ENCODE measurements at places on chromosomes 7 and 10.
A peak's percentile ranks its signal among the peaks of the same experiment; 100 is the strongest.

DNA sequence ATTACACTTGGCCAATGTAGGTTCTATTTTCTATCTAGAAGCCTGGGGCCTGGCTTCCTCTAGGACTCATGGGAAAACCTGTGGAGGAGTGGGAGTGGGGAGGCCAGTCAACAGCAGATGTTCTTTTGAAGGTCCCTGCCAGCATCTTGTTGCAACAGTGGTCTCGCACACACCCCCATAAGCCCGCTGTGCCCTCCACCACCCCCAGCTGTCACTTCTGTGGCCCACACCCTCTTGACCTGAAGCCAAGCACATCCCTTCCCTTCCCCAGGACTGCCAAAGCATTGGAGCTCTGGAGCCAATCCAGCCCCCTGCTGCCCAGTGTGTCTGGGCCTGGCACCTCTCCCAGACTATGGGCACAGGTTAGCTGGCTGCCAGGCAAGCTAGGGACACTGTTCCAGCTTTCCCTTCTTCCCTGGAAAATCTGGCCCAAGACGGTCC is 1.9 kb upstream of the STX1A start:
- DNase-seq: peak; percentile 96

- DNase-seq: no peak
Observed at GRCh38 chr7:149621776-149622175, 124.2 kb upstream of the ZNF746 start.

DNA sequence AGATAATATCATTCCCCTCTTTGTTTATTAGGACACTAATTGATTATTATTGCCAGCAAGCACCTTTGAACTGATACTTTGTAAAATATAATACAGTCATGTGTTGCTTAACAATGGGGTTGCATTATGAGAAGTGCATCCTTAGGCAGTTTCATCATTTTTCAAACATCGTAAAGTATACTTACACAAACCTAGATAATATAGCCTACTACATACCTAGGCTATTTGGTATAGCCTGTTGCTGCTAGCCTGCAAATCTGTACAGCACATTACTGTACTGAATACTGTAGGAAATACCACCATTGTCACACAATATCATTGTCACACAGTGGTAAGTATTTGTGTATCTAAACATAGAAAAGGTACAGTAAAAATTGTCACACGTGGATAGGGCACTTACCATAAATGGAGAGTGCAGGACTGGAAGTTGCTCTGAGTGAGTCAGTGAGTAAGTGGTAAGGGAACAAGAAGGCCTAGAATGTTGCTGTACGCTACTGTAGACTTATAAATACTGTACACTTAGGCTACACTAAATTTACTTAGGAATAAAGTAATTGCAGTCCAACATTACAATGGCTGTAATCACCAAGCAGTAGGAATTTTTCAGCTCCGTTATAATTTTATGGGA is 70.7 kb downstream of the LCOR start:
- no peak for DNase-seq

DNA sequence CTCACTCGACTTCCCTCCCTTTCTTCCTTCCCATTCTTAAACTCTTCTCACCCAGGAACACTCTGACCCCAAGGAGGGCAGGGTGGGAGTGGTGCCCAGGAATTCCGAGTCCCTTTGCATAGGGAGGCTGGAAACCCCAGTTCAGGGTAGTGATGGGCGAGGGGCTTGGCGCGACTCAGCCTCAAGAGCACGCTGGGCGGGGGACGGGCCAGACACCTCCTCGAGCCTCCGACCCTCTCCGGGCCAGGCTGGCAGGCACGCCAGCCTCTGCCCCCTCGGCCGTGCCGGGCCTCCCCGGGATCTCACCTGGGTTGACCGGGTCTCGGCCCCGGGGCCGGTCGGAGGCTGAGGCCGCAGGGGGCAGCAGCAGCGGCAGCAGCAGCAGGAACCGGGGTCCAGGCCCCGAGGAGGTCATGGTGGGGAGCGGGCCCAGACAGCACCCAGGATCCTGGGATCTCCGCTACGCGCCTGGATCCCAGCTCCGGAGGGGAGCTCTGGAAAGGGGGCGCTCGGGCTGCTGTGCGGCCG is 457 bp downstream of the PLOD3 start:
- DNase-seq: no peak

DNA sequence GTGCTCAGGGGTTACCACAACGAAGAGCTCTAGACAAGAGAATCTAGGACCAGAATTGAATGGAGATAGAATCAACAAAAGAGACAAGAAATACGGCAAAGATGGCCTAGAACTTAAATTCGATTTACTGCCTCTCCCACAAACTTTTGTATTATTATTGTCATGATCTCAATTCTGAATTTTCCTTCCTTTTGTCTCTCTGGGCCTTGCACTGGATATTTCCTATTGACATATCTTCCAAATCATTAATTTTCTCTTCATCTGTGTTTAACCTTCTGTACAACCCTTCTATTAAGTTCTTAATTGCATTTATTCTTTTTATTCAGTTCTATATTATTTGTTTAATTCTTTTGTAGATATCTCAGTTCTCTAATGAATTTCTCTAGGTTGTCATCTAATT is 28.4 kb downstream of the VSTM4 start:
- DNase-seq: no peak

DNA sequence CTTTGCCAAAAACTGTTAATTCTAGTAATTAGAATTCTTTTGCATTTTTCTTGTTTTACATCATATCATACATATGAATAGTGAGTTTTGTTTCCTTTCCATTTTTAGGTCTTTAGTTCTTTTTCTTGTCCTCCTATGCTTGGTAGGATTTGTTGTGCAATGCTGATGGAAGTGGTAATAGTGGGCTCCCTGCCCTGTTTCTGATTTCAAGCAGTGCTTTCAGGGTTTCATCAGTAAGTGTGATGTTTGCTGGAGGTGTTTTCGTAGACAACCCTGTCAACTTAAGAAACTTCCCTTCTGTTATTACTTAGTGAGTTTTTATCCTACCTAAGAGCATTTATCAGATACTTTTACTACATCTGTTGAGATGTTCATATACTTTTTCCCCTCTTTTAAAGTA is 50.5 kb downstream of the CSGALNACT2 start:
- DNase-seq: no peak

DNA sequence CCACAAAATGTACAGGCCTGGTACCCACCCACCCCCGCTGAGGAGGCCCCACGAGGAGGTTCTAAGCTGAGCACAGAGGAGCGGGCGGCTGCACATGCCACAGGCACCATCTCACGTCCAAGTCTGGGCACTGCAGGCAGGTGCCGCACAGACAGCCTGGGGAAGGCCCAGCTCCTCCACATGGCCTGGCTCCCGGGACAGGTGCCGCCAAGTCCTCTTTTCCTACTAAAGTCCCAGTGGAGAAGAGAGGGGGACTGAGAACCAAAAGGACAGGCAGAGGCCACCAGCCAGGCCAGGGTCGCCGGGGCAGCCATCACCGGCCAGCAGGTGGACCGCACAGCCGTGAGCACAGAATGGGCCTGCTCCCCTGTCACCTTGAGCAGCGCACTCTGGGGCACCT is 91.1 kb downstream of the MAD1L1 start:
- no peak for DNase-seq

GRCh38 chr10:33709008-33709753 is 374.7 kb upstream of the NRP1 start:
- no peak for DNase-seq

- DNase-seq: no peak
Observed at GRCh38 chr10:92916433-92916832, 68.1 kb downstream of the EXOC6 start.

DNA sequence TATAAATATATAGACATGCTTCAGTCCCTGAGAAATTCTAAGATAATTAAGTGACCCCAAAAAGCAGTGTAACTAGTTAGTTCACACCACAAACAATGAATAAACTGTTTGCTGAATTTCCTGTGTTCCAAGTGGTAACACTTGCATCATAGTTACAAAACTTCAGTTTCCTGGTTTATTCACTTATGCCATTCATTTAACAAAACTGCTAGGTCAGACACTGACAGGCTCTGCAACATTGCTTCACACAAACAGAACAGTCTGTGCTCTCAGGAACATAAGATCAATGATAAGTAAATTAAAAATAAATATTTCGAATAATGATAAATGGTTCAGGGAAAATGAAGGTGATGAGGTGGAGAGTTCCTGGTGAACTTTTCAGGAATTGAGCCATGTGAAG is 133.3 kb upstream of the NAMPT start:
- DNase-seq: no peak

GRCh38 chr10:95236068-95236903 is 42.2 kb downstream of the ACSM6 start:
- no peak for DNase-seq

GRCh38 chr7:116152276-116152675 is 58.1 kb upstream of the TES start:
- no peak for DNase-seq

- no peak for DNase-seq
Observed at GRCh38 chr10:27644307-27644939, 101.2 kb downstream of the MKX start.

GRCh38 chr10:128102480-128103228 is 23.6 kb downstream of the MKI67 start:
- no peak for DNase-seq

GRCh38 chr7:89067048-89067447 is 271.5 kb upstream of the TEX47 start:
- no peak for DNase-seq

- DNase-seq: no peak
Observed at GRCh38 chr7:104968648-104969047, 45.4 kb upstream of the KMT2E start.

- DNase-seq: no peak
Observed at GRCh38 chr10:37801557-37801956, 55.9 kb downstream of the ZNF248 start.

GRCh38 chr7:39413636-39414223 is 152.5 kb upstream of the YAE1 start:
- no peak for DNase-seq

- no peak for DNase-seq
Observed at GRCh38 chr10:124709861-124710260, 34.3 kb downstream of the FAM53B start.

GRCh38 chr10:24851629-24852028 is 100.8 kb downstream of the PRTFDC1 start:
- peak; percentile 68 for DNase-seq

DNA sequence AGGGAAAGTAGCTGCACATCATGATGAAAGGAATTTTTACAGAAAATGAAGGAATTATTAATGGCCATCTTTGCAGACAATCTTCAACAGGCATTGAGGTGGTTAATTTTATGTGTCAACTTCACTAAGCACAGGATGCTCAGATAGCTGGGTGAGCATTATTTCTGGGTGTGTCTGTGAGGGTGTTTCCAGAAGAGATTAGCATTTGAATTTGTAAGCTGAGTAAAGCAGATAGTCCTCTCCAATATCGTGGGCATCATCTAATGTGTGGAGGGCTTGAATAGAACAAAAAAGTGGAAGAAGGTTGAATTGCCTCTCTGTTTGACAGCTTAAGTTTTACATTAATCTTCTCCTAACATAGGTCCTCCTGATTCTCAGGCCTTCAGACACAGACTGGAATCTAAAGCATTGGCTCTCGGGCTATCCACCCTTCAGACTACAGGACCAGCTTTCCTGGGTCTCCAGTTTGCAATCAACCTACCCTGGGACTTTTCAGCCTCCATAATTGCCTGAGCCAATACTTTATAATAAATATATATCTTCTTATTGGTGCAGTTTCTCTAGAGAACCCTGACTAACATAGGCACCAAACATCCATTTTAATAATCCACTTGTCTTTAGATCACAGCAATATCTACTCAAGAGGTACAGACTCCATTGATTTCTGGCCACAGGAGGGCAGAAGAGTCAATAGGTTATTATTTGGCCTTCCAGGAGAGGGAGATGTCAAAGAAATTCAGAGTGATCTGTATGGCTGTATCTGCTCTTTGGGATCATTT is 10.5 kb upstream of the CRPPA start:
- DNase-seq: peak; percentile 13

DNA sequence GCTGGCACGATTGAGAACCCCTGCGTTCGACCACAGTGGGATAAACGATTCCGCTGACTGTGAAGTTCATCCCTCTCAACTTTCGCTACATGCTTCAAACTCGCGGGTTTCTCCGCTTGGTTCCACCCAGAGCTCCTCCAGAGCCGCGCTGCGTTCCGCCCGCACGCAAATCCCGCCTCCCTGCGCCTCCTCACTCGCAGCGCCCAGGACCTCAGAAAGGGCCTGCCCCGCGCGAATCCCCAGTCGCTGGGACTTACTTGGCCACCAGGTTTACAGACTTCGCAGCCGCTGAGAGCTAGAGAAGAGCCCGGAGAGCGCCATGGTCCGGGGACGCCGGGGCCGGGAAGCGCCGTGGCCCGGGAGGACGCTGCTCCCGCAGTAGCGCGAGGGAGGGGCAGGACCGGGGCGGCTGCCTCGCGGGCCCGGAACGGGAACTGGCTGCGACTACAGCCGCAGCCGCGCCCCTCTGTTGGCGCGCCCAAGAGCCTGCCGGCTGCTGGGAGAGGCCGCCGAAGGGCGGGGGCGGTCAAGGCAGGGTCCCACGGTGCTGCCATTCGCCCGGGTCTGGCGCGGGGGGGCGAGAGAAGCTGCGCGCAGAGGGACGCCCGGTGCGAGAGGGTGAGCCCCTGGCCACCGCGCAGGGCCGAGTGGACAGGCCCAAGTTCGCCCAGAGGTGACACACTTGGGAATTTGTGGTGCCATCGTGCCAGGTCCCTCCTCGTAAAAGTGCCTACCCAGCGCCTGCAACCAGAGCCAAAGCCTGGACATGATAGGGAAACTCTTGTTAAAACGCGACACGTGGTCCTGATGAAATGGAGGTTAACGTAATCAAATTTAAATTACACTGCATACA is at the start of gene NOD1:
Gene NOD1 (minus strand): TSS at position 436 of the 853 bp plus-strand sequence. CDS start 21,863 bp downstream, outside the sequence.
- peak; percentile 24 for DNase-seq

DNA sequence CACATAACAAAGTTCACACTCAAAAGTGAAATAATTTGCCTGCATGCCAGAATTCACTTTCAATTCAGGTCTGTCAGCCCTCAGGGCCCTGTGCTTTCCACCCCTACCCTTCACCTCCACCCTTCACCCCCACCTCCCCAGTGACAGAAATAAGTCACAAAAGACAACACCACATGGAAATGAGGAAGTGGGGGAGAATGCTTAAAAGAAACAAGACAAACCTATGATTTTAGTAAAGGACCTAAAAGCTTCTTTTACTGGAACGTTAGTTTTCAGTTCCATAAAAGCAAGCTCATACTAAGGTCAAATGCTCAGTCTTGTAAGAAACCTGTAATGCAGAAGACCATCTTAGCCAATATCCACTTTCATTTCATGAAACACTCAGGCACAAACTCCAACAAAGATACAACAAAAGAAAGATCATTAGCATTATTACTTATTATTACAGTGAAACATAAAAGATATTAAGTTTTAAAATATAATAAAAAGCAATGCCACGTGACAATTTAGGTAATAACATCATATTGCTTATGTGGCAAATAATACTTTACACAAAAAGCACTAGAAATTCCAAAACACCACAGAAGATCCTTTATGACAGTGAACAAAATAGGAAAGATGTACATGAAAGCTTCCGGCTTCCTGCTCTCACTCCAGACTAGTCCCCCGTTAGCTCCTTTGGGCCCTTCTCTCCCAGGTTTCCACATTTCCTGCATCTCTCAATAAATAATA is 112.1 kb downstream of the LMBR1 start:
- no peak for DNase-seq

Data from NCI-H1092 (cell line).